ENCODE measurements at places on chromosomes 2 and 18. TPM values are rescaled to one million over a fixed set of nuclear protein-coding genes. Genes with fewer than 3 reads are reported as not detected.
A peak's percentile ranks its signal among the peaks of the same experiment; 100 is the strongest.

Gene LRRC30
- polyA plus RNA-seq = not detected

Gene BCL2
- 11.6 TPM for polyA plus RNA-seq

Gene ESPNL
- polyA plus RNA-seq = 0.86 TPM

Gene OBSL1
- 106 TPM for polyA plus RNA-seq

Gene ANKRD53
- 1.6 TPM for polyA plus RNA-seq

Gene C2orf15
- 8.2 TPM for polyA plus RNA-seq

Gene PRKAG3
- polyA plus RNA-seq = 0.18 TPM

Gene RAX
- polyA plus RNA-seq = not detected

Gene CCNYL1
- polyA plus RNA-seq = 21.3 TPM

Gene SLC11A1
- polyA plus RNA-seq = 1.0 TPM

- no peak for DNase-seq
These were observed 4.7 kb upstream of the STAT1 start for GRCh38 chr2:191018643-191019119.

- peak; percentile 45 for DNase-seq
These were observed 10.1 kb downstream of the SRSF7 start for GRCh38 chr2:38740851-38741731.

DNA sequence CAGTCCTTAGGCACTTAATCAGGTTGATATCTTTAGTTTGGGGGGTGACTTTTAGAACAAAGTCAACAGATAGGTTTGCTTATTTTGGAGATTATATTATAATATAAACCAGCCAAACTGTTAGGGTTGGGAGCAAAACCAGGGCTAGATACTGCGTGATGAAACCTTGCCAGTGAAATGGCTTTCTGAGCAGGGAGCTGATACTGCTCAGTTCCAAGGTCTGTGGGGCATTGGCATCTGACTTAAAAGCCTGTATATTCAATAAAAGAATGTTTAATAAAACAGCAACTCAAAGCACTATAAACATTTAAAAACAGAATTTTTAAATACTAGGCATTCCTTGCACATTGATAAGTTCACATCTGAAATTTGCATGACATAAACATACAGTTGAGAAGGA lies 19.3 kb downstream of the PTPRM start:
- no peak for DNase-seq

DNA sequence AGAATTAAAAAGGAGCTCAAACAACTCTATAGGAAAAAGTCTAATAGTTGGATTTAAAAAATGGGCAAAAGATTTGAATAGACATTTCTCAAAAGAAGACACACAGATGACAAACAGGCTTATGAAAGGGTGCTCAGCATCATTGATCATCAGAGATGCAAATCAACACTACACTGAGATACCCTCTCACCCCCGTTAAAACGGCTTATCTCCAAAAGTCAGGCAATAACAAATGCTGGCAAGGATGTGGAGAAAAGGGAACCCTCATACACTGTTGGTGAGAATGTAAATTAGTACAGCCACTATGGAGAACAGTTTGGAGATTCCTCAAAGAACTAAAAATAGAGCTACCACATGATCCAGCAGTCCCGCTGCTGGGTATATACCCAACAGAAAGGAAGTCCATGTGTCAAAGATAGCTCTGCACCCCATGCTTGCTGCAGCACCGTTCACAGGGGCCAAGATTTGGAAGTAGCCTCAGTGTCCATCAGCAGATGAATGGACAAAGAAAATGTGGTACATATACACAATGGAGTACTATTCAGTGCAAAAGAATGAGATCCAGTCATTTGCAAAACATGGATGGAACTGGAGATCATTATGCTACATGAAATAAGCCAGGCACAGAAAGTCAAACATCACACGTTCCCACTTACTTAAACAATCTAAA lies 46.7 kb upstream of the B3GNT7 start:
- DNase-seq = no peak

DNA sequence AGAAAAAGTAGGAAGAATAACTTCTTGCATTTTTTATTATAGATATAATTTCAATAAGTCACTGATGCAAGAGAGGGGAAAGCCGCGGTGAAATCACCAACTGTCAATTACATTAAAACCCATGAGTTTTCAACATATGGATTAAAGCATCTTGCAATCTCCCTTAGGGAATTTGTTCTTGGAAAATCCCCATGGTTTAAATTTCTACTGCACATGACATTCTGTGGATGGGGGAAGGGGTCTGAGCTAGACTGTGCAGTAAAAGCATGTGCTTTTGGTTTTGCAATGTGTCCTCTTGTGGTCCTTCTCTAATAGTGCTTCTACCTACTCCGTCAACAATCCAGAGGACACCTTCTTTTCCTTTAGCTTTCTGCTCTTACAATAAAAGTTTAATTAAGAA lies 894.0 kb downstream of the DCDC2C start:
- no peak for DNase-seq

GRCh38 chr2:190271783-190272456 lies 47.7 kb downstream of the HIBCH start:
- DNase-seq = no peak

- no peak for DNase-seq
These were observed 81.5 kb downstream of the GAREM1 start for GRCh38 chr18:32389191-32389590.

DNA sequence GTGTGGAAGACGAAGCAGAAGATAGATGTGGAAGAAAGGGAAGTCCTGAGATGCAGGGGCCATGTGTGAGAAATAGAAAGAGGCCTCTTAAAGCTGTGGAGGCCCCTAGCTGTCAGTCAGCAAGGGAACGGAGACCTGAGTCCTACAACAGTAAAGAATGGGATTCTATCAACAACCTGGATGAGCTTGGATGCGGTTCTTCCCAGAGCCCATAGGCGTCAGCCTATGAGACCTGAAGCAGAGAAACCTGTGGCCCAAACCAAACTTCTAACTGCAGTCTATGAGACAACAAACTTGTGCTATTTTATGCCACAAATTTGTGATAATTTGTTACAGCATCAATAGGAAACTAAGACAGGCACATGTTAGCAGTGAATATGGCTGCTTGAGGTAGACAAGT lies 583.7 kb downstream of the ADCYAP1 start:
- no peak for DNase-seq

DNA sequence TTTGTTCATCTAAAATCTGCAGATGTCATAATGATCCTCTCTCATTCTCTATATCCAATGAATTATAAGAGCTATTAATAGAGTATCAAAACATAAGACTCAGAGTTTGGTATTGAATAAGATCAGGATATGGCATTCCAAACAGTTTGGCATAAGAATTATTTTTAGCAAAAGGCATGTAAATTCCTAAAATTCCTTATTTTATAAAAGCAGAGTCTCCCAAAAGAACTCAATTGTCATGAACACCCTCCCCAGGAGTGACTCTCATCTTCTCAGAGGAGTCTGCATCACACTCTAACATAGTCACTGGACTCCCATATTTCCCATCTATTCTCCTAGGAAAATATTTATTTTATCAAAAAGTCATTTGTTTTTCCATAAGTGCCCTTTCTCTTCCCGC lies 1710.2 kb upstream of the SLC39A10 start:
- DNase-seq = no peak

DNA sequence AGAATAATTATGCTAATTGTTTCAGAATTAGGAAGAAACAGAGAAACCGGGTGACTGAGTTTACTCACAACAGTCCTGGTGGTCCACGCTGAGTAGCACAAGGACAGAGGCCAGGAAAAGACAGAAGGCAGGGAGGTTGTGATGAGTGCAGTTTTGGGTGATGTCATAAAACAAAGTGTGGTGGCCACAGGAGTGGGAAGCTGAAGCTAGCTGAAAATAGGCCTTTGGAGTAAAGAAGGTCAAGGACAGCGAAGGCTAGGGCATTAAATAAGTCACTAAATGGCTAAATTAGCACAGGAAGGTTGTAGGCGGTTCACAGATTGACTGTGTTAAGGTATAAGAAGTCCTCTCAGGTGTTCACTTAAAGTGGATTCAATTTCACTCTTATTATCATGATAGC lies 120.9 kb upstream of the TTN start:
- no peak for DNase-seq

DNA sequence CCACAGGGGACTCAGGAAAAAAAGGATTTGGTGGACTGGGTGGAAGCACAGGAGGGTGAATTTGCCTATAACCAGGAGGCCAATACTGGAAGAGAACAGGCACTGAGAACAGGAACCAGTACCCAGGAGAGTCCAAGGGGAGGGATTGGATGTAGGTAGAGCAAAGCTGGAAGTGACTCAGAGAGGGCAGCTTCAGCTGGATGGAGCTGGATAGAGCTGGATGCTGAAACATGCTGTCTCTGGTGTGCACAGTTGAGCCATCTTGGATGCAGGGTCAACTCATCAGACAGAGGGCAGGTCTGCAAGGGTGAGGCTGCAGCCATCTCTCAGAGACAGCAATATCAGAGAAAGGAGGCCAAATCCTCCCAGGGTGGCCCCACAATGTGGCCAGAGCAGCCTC lies 134.0 kb downstream of the GALNT14 start:
- DNase-seq = no peak

GRCh38 chr2:219722276-219722879 lies 94.9 kb downstream of the SLC4A3 start:
- no peak for DNase-seq

DNA sequence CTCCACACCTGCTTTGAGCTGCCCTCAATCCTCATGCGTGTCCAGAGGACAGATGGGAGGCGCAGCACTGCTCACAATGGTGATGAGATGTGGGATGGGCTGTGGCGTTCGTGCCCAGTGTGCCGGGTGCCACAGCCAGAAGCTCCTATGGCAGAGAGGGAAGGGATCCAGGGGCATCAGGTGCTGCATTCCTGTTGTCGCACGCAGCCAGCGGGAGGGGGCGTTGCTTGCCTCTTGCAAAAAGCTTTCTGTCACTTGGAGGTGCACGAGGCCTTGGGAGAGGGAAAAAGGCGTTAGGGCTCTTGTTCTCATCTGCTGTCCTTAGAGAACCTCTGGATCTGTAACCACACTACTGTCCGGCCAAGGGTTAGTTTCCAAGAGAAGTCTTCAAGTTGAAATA lies 29.2 kb upstream of the ALLC start:
- no peak for DNase-seq

GRCh38 chr2:206915121-206915520 lies 24.2 kb upstream of the CPO start:
- DNase-seq = no peak

DNA sequence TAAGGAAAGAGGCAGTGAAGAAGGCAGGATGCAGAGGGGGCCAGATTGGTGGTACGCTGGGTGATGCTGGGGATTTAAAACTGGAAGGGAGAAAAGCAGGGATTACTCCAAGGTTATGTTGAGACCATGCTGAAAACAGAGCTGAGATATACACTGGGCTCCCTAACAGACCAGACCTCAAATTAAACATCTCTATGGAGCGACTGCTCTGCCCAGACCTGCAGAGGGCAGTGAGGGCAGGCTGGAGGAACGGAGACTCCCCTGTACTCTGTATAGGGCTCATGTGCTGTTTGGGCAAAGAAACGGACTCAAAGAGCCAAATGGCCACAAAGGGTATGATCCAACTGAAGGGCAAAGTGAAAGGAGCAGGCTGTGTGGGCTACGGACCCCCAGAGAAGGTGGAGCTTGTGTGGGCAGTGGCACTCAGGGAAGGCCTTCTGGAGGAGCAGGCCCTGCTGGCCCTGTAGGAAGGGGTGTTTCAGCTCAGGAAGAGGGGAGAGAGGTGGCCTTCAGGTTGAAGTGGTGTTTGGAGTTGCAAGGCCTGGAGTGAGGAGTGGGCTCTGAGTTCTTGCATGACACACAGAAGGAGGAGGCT lies 4.8 kb upstream of the CELF4 start:
- no peak for DNase-seq

DNA sequence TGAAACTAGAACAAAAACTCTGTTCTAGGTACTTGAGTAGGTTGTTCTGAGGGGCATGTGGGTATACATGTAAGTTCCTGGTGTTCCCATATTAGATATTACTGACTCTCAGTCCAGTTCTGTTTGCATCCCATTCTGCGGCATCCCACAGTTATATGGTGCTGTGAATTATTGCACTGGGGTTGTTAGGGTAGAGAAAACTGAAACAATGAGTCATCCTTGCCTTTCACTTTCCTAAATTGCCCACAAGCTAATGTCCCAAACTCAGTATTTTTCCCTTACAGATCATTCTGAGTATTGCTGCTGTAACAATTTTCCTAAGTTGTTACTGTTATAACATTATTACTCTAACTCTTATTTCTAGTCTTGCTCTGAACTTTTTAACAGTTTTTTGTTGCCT lies 3.0 kb downstream of the WDR75 start:
- DNase-seq = no peak

- DNase-seq = no peak
These were observed 23.5 kb downstream of the B3GNT7 start for GRCh38 chr2:231418820-231419640.

- DNase-seq = no peak
These were observed 124.8 kb downstream of the LTBP1 start for GRCh38 chr2:33071591-33071990.

DNA sequence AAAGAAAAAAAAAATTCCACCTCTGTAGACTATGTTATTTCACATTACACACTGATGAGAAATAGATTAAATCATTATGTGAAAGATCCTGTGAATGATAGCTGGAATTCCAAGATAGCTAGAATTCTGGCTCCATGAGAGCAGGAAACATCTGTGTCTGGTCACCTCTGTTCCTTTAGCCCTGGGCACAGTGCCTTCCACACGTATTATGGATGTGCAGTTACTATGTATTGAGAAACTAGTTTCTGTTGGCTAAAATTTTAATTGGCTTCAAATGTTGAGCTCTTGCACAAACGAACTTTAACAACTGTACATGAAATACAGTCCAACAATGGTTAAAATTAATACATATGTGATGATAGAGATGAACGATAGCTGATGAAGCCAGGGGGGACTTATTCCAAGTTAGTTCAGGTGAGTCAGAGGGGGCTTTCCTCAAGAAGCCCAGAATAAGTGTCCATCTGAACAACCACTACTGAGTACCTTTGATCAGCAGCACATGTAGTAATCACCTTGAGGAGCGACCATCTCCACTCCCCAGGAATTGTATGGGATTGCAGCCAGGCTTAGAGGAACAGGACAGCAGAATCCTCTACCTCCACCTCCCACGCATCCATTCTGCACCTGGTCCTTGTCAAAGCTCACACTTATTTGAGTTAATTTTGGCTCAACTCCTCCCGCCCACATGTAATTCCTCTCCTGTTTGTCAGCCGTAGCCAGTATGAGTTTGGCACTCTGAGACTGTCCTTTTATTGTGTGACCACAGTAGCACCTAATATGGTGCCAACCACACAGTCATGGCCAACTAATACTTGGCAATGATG lies 68.6 kb downstream of the NABP1 start:
- no peak for DNase-seq

DNA sequence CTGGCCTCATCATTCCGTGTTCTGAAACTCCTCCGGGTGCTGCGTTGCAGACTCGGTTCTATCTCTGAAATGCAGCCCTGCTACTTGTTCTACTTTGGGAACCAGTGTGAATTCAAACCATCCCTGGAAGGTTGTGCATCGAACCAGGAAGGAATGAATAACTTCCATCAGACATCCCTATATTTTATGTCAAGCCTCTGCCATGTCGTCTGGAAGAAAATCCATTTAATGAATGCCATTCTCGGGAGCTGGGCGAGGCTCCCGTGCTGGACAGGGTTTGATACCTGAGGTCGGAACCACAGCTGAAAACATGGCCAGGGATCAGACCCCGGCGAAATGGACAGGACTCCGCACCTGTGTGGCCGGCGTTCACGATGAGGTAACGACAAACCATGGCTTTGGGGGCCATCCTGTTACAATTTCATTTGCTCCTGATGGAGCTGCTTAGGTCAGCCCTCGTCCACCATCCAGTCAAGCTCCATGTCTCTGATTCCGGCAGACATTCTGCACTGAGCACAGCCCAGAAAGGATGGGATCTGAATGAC lies 821.6 kb downstream of the GALR1 start:
- no peak for DNase-seq

- DNase-seq = no peak
These were observed 85.8 kb upstream of the FAM237A start for GRCh38 chr2:206556357-206556949.

Measured in right lung (tissue), 10 donors.